ENCODE measurements at places on chromosomes 1 and 21.
A peak's percentile ranks its signal among the peaks of the same experiment; 100 is the strongest.

DNA sequence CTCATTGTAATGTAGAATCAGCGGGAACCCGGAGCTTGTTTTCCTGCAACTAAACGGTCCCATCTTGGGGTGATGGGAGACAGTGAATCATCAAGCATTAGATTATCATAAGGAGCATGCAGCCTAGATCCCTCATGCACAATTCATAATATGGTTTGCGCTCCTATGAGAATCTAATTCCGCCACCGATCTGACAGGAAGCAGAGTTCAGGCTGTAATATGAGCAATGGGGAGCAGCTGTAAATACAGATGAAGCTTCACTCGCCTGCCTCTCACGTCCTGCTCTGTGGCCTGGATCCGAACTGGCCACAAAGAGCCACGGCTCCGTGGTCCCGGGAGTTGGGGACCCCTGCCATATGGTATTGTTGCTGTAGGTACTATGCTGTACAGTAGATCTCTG is 1.6 kb downstream of the IFI44 start:
- no peak for DNase-seq

- peak; percentile 84 for DNase-seq
These were observed 37.2 kb upstream of the ETS2 start for GRCh38 chr21:38768471-38769063.

DNA sequence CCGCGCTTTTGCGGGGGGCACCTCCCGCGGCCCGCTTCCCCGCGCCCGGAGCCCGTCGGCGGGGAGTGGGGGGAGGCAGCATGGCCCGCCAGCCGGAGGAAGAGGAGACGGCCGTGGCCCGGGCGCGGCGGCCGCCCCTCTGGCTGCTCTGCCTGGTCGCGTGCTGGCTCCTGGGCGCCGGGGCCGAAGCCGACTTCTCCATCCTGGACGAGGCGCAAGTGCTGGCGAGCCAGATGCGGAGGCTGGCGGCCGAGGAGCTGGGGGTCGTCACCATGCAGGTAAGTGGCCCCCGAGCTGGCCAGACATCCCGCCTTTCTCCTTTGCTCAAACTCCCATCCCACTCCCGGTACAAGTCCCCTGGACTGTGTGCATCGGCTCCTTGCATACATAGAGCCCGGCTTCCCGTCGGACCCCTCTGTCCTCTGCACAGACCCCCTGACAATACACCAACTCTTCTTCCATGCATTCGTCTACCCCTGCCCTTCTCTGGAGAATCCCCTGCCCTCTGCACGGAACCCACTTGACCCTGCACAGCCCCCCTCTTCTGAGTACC is 812 bp downstream of the CACHD1 start:
- no peak for DNase-seq

- no peak for DNase-seq
These were observed 141.3 kb upstream of the ADAMTS5 start for GRCh38 chr21:27108228-27108627.

- no peak for DNase-seq
These were observed 256.9 kb downstream of the PTBP2 start for GRCh38 chr1:96978444-96978843.

Data from T-helper 2 cell (primary cell).